Activated gamma-delta T cell treated with anti-CD3 and anti-CD28 coated beads, Interleukin-2, amount 50 U/mL, for 16 hours (primary cell): ENCODE measurements at places on chromosomes 12 and 14.

- DNase-seq: no peak
Measured at GRCh38 chr12:15852383-15852782, 29.8 kb upstream of the STRAP start.

DNA sequence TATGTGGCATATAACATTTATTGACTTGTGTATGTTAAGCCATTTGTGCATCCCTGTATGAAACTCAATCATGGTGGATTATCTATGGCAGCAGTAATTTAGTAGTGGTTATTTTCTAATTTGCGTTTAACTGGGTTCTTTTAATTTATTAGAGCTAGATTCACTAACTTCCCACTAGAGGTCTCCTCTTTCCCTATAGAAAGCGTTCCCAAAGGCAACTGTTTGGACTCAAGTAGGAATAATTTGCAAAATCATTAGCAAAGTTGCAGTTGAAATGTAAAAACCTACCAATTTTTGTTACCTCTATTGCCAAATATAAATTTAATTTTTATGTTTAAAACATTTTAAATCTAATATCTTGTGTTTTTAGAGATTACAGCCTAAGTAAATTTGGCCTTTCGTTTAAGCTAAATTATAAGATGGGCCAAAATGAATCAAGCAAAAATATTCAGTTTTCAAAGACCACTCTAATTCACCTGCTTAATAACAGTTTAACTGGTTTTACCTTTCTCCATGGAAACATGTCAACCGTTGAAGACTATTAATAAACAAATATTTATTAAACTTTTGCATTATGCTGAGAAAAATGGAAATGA is 6.0 kb downstream of the DMAC2L start:
- no peak for DNase-seq

DNA sequence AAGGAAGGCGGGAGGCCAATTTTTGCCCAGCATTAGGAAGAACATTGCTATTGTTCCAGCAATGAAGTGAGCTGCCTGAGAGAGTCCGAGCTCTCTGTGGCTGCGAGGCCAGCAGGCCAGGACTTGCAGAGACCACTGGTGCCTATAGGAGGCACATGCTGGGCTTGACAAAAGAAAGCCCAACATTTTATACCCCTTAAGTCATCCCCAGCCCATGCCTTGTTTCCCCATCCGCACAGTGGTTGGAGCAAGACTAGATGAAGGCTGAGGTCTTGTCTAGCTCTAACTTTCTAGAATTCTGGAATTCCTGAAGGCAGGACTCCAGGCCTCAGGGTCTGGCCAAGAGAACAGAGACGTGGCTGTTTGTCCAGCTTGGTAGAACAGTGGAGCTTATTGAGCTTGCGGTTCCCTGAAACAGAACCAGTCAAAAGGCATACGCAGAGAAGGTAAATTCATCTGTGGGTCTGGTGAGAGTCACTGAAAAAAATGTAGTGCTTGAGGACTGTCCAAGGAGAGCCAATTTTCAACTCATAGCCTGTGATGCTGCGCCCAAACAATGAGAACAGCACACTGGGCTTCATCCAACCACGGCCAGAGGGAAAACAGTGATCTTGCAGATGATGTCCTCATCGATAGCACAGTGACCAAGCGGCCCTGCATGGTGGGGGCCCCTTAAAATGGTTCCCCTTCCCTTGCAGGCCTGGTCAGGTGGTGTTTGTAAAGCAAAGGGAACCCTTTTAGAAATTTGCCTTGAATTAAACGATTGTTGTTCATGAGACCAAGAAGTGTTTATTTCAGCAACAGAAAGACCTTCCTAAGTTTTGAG is 27.1 kb upstream of the COL2A1 start:
- DNase-seq: no peak

GRCh38 chr14:98364961-98365360 is 907.0 kb downstream of the BCL11B start:
- no peak for DNase-seq

DNA sequence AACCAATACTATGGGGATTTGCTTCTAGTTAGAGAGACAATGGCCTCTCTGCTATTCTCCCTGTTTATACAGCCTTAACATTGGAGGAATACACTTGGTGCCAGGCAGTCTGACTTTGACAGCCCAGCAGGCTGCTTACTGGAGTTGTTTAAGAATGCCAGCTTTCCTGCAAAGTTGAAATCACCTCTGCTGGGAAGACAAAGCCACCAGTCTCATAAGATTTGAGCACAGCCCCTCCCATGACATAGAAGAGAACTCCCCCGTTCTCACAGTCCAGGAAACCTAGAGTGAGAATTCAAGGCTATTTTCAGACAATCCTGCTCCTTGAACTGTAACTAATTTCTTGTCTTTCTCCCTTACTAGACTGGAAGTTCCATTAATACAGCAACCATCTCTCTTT is 21.1 kb upstream of the CATSPERB start:
- DNase-seq: no peak

- no peak for DNase-seq
Measured at GRCh38 chr14:68707482-68707881, 85.4 kb downstream of the ZFP36L1 start.

GRCh38 chr14:76832503-76832988 is 6.3 kb downstream of the LRRC74A start:
- DNase-seq: no peak
